ENCODE measurements at places on chromosomes 1 and 21.

GRCh38 chr21:18204931-18205330 is 39.7 kb upstream of the CHODL start:
- DNase-seq = no peak

- no peak for DNase-seq
These were observed 58.7 kb upstream of the ZC3H12A start for GRCh38 chr1:37415611-37416244.

GRCh38 chr1:70090875-70091274 is 114.5 kb downstream of the LRRC40 start:
- DNase-seq = peak; percentile 79

DNA sequence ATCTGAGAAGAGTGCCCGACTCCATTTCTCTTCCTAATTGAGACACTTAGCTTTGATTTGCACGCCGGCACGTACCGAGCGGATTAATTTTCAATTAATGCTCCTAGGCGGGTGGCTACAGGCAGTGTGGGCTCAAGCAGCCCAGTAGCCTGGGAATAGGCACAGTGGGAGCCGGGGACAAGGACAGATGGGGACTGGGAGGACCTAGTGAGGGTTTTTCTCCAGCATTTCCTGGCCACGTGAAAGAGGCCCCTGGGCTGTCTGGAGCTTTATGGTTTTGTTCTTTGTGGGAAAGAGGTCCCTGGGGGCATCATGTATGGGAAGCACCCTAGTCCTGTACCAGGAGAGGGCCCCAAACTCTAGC is 78.6 kb upstream of the CSF3R start:
- DNase-seq = no peak

DNA sequence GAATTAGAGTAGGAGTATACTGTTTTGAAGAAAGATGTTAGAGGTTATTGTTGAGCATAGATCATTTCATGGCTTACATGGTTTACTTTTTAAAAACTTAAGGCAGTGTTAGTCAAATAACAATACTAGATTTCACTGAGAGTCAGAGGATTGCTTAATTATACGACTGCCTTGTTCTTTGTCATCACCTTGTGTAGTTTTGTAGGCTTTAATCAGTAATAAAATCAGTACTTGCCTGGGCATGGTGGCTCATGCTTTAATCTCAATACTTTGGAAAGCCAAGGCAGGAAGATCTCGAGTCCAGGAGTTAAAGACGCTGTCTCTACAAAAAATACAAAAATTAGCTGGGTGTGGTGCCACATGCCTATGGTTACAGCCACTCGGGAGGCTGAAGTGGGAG is 41.3 kb upstream of the GPR52 start:
- DNase-seq = no peak

DNA sequence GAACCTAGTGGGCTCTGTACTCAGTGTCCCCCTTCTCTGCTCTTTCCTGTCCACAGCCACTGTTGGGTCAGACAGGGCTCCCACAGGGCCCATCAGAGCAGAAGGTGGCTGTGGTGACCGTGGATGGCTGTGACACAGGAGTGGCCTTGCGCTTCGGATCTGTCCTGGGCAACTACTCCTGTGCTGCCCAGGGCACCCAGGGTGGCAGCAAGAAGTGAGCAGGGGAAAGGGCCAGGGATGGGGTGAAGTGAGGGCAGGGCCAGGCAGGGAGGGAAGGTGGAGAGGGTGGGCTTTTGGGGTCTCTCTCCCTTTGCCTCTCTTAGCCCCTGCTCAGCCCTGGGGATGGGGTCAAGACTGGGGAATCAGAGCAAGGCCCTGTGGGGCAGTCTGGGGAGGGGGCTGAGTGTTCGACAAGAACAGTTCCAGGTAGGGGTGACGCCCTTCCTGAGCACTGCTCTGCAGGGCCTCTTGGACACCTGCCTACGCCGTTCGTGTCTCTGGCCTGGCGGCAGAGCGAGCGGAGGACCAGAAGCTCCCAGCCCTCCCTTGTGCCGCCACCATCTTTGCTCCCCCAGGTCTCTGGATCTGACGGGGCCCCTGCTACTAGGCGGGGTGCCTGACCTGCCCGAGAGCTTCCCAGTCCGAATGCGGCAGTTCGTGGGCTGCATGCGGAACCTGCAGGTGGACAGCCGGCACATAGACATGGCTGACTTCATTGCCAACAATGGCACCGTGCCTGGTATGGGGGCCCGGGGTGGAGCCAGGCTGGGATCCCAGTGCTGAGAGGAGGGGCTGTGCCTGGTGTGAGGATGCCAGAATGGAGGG is 13.1 kb downstream of the CELSR2 start:
- no peak for DNase-seq

- DNase-seq = peak; percentile 47
These were observed 27.5 kb upstream of the COL9A2 start for GRCh38 chr1:40344597-40344996.

- DNase-seq = no peak
These were observed 20.2 kb downstream of the COL18A1 start for GRCh38 chr21:45424854-45425795.

DNA sequence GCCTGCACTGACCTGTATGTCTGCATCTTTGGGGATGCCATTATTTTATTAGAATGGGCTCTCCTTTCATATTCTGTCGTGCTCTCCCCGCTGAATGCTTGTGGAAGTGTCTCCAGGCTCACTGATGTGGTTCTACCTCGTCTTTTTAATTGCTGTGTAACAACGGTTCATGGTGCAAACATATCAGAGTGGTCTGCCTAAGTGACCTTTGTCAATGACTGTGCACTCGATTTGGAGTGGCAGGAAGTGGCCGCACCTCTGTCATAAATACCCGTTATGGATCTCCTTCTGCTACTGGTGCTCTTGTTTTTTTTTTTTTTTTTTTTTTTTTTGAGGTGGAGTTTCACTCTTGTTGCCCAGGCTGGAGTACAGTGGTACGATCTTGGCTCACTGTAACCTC is 38.3 kb downstream of the SPSB1 start:
- DNase-seq = no peak

- DNase-seq = peak; percentile 83
These were observed 99.7 kb downstream of the GLIS1 start for GRCh38 chr1:53639251-53639763.

DNA sequence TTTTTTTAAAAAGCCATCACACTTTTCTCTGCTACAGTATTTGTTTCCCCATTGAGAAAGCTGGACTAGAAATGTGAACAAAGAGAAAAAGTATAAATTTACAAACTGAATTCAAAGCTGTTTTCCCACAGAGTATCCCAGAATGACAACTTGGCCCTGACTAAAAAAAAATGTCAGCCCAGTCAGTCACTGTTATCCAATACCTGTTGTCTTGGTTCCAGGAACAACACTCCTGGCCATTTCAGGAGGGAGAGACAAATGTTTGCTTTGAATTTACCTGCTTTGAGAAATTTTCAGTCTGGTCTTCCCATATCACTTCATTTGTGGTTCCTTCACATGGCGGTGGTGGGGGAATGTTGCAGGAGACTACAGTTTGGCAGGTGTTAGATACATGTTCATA is 46.2 kb downstream of the COLGALT2 start:
- no peak for DNase-seq

GRCh38 chr1:91685994-91686393 is 185.3 kb downstream of the CDC7 start:
- DNase-seq = no peak

DNA sequence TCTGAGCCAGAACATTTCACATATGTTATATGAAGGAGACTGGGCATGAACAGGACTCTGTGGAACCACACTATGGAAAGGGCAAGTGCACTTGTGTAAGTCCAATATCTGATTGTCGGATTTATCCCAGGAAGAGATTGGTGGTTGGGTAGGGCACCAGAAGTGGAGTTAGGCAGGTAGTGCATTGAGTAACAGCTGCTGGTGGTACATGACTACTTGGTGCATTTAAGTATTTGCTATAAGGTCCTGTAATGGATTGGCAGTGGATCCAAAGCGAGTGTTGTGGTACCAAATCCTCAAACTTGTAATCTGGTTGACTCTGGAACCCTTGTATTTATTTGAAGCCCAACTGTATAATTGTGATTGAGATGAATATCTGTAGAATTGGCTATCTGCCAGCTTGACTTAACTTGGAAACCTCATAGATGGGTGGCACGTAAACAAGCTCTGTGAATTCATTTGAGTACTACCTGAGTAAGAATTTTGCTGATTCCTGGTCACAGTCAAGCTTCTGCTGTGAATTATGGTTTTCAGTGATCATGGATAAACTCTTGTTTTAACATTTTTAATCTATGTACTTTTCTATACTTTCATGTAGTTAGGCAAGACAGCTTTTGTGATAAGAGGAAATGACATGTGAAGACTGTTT is 21.1 kb downstream of the UBAP2L start:
- no peak for DNase-seq

DNA sequence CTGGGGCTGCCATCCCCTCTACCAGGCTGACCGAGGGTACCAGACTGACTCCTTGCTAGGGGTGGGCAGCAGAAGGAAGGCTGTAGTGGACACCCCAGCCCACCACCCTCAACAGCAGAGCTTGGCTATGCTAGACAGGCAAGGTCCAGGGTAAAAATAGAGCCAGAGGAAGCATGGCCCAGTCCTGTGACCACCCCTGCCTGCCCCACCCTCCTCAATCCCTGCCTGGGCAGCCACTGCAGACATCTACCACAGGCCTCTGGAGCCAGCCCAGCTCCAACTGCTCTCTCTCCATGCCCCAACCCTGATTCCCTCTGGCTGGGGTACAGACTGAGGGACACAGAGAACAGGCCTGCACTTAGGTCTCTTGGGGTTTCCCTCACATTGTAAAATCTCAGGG is 1.7 kb downstream of the S100A1 start:
- DNase-seq = no peak

GRCh38 chr1:37883671-37884070 is 24.3 kb upstream of the MTF1 start:
- DNase-seq = no peak
